Neuronal stem cell (in vitro differentiated cells): ENCODE measurements at places on chromosomes 7 and 10.

GRCh38 chr7:27784399-27785053 lies 44.6 kb downstream of the TAX1BP1 start:
- peak; percentile 14 for DNase-seq

- no peak for DNase-seq
These were observed 10.9 kb downstream of the MARVELD1 start for GRCh38 chr10:97724341-97724941.

DNA sequence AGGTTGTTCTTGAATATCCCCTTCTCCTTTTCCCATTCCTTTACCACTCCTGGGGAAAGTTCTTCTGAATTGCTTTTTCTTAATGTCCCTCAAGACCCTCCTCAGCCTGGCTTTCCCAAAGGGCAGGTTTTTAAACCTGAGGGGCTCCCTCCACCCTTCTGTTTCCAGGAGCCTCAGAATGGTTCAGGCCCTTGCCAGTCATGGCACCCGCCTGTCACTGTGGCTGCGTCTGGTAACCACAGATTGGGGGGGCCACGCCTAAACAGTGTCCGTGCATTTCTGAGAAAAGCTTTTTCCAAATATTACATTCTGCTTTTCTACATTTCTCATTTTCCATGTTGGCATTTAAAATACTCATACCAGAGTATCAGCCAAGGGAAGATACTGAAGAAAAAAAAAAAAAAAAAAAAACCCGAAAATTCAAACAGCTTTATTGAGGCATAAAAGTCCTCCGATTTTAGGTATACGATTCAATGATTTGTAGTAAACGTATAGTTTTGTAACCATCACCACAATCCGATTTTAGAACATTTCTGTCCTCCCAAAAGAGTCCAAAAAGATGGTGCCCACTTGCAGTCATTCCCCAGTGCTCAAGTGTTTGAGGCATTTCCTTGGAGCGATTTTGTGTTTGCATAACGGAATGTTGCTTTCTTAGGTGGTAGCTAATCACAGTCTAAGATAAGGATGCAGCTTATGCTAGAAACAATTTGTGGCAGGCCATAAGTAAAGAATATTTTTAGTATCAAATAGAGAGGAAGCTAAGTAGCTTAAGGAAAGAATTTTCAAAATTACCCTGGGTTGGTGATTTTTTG lies 22.1 kb downstream of the HKDC1 start:
- no peak for DNase-seq

DNA sequence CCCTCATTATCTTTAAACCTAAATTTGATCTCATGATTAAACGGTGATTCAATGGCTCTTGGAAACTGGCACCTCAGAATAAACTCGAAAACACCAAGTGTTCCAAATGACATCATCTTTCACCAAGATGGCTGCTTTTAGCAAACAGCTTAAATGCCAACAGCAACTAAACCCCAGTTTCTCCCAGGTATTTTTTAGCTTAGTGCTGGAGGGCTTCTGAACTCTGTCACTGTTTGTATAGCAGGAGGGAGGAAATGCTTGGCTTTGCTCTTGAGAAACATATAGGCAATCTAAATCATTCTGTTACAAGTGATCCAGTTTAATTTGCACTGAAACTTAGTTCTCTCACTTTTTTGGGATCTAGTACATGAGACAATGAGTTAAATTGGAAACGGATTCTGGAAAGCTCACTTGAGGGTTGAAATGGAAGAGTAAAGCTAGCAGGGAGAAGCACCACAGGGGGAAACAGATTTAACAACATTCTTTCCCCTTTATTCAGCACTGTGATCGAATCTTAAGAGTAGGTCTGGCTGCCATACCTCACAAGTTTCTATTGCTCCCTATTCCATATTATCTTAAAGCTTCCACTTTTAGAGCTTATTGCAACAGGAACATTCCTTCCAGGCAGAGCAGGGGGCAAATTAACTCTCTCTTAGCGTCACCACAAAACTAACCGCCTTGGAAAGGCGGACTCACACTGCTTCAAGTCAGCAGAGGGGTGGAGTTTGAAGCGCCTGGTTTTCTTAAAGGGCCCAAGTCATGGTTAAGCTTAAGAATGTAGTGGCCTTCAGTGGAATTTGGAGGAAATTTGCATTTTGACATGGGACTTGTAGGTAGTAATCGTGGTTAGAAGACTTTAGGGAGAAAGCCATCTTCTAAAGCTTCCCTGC lies 1.8 kb upstream of the CCDC6 start:
- DNase-seq, result peak; percentile 55

GRCh38 chr7:80699721-80700256 lies 61.3 kb downstream of the CD36 start:
- no peak for DNase-seq

- no peak for DNase-seq
These were observed 114.0 kb downstream of the INPP5A start for GRCh38 chr10:132651511-132652029.

- DNase-seq, result no peak
These were observed 66.5 kb downstream of the CTNNA3 start for GRCh38 chr10:67629461-67629971.

DNA sequence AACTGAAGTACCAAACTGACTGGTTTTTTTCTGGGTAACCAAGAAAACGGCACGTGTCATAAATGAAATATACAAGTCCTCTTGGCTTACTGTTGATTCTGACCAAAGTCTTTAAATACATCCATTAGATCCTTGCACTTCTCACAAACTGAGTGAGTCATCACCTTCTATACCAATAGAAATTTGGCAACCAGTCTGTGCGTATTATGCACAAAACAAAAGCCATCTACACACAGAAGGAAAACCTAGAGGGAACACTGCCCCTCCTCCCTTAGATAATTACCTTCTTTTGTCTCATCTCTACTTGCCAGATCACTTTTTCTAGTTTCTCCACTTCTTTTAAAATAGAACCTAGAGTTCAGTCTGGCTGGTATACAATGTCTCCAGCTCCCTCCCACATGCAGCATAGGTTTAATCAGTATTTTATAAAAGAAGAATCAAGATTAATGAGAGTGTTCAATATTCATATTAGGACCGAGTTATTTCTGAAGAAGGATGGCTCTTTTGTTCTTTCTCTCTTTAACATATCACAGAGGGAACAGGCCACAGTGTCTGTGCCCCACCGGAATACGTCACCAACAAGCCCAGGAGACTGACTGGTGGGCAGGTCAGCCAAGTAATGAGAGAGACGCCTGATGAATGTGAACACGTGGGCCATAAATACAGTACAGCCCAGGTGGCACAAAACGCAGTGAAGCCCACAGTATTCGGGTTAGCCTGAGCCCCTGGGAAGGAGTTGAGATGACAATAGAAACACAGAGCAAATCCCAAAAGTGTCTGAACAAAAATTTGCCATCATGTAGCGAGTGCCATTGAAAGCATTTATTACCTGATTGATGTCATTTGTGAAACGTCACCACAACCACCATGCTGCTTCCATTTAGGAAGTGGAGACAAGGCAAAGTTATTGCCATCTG lies 91.3 kb downstream of the KIAA1549 start:
- DNase-seq, result no peak

GRCh38 chr7:100357131-100357561 lies 771 bp upstream of the PILRB start:
- no peak for DNase-seq

DNA sequence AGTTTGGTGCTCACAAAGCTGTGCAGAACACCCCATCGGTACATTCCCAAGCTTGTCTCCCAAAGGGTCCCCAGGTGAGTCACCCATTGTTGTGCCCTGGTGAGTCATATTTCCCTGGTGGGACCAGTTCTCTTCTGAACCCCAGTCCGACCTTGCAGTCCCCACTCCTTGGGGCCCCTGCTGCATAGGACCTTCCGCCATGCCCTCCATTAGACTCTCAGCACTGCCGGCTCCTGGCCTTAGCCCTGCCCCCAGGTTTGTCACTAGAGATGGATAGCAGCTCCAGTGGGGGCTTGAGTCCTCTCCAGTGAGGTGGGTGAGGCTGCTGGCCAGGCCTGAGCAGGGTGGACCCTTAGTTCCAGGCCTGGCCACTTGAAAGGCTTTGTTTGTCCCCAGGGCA lies 80.5 kb upstream of the MKI67 start:
- DNase-seq, result no peak
